ENCODE measurements at places on chromosomes 2 and 18.

- DNase-seq = no peak
Observed at GRCh38 chr18:49082714-49083688, 132.2 kb upstream of the SMAD7 start.

DNA sequence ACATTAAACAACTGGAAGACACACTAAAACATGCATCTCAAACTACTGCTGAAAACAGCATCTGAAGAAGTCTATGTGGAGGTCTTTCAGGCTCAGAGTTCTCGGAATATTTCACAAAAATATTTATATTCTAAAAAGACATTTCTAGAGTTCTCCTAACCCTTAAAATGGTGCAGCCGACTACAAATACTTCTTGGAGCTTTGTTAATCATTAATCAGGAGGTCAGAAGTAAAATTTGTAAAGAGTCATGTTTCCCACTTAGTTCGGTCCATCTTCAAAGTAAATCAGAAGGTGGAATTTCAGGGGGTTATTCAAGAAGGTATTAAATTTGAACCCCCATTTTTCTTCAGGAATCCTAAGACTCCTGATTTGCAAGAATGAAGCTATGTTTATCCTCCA is 72.7 kb downstream of the FAM228A start:
- no peak for DNase-seq

GRCh38 chr2:197145471-197146056 is 165.0 kb downstream of the ANKRD44 start:
- DNase-seq = no peak

GRCh38 chr2:214489702-214490101 is 78.8 kb downstream of the VWC2L start:
- no peak for DNase-seq

DNA sequence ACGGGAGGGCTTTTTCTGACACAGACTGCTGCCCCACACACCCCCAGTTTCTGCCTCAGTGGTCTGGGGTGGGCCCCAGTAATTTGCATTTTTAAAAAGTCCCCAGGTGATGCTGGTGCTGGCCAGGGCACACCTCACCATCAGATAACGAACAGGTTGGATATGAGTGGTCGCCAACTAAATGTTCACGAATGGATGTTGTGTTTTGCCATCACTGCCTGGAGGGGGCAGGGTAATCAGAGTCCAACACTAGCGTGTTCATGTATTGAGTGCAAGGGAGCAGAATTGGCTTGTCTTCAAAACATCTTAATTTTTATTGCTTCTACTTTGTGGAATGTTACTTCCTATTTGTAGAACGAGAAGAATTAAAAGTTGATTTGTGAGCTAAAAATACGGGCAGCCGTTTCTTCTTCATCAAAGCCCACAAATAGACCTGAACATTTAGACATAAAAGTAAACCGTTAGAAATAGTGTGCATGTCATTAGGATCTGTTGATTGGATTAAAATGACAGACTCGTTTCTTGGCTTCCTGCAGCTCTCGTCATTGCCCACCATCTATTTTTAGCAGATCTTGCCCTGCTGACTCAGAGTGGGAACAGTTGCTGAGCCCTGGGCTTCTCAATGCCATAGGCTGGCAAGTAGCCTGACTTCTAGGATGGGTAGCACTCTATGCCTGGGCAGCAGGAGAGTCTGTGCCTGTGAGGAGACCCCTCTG is 45.2 kb downstream of the NCK2 start:
- peak; percentile 52 for DNase-seq

- no peak for DNase-seq
Observed at GRCh38 chr18:41456831-41457230, 498.2 kb upstream of the PIK3C3 start.

- no peak for DNase-seq
Observed at GRCh38 chr2:217739741-217740140, 263.1 kb downstream of the TNS1 start.

DNA sequence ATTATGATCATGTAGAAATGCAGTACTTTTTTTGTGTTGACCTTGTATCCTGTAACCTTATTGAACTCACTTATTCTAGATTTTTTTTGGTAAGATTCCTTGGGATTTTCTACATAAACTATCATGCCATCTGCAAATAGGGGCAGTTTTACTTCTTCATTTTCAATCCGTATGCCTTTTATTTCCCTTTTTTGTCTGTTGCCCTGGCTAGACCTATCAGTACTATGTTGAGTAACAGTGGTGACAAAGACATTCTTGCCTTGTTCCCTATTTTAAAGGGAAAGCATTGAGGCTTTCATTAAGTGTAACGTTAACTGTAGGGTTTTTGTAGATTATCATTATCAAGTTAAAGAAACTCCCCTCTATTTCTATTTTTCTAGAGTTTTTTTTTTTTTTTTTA is 92.3 kb downstream of the LYPD1 start:
- no peak for DNase-seq

DNA sequence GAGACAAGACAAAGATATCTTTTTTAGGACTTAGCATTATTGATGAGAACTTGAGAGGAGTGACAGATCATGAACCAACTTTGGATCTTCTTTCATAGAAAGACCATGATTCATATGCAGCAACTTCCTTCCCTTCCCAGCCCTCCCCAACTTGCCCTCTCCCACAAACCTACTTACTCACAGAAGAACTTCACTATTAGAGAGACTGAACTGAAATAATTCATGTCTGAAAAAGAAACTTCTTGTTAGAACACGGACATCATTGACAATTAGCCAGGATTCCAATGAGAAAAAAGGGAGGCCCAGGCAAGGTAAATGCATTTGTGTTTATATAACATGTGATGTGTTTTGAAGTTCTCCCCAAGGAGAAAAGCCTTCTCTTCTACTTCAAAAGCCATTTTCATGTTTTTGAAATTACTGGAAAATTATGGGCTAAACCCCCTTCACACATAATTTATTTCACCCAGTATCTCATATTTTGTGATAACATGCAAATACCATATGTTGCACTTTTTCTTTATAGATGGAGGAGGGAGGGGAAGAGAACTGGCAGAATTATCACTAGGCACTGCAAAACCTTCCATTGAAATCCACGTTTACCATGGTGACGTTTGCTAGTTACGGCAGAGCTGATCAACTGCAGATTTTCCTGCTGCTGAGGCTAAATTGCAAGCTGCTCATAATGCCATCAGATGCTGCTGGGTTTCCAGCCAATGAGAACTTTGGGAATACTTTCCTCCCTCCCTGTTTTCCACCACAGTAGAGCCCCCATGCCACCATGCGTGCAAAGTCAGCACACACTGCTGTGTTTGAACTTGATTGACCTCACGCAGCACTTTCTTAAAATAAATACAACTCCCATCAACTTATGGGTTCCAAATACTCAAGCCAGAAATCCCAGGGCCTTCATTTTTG is 294.7 kb downstream of the MEIS1 start:
- DNase-seq = no peak

- DNase-seq = no peak
Observed at GRCh38 chr2:221635949-221636348, 63.8 kb upstream of the EPHA4 start.

GRCh38 chr2:198042189-198042588 is 237.8 kb downstream of the PLCL1 start:
- DNase-seq = no peak

- DNase-seq = no peak
Observed at GRCh38 chr2:166632616-166633015, 138.6 kb upstream of the SCN7A start.
